A549 treated with GW870086 at 1 μM for 4 hours (cell line): ENCODE measurements at places on chromosomes 3 and 15. TPM values are rescaled to one million over a fixed set of nuclear protein-coding genes. Genes with fewer than 3 reads are reported as not detected.

The ZNF619 gene
- 1.3 to 2.4 TPM (median 2.0 TPM) in 5 replicates for total RNA-seq

The GOLGA8K gene
- 0.56 to 0.97 TPM (median 0.71 TPM) in 5 replicates for total RNA-seq

The KIF15 gene
- total RNA-seq = 7.8 to 10.0 TPM (median 9.2 TPM) in 5 replicates

The TPRG1 gene
- total RNA-seq = 0.23 to 0.37 TPM (median 0.29 TPM) in 5 replicates

The ARL14 gene
- total RNA-seq = 0.10 to 0.56 TPM (median 0.36 TPM) in 5 replicates
